Small intestine (tissue), 16 donors: ENCODE measurements at places on chromosomes 13 and 19. TPM values are rescaled to one million over a fixed set of nuclear protein-coding genes. Genes with fewer than 3 reads are reported as not detected.

The CBY2 gene
- not detected for polyA plus RNA-seq

The LGALS4 gene
- 3,710 TPM for polyA plus RNA-seq

The SULT2A1 gene
- 221 TPM for polyA plus RNA-seq

The LRRC8E gene
- 0.52 TPM for polyA plus RNA-seq

The PTGER1 gene
- not detected for polyA plus RNA-seq

The CYP4F11 gene
- polyA plus RNA-seq: 0.33 TPM

The RNF225 gene
- polyA plus RNA-seq: not detected

The ACP7 gene
- 2.9 TPM for polyA plus RNA-seq

The ELSPBP1 gene
- polyA plus RNA-seq: not detected
